RWPE2 (cell line): ENCODE measurements at places on chromosomes 3 and 15.

DNA sequence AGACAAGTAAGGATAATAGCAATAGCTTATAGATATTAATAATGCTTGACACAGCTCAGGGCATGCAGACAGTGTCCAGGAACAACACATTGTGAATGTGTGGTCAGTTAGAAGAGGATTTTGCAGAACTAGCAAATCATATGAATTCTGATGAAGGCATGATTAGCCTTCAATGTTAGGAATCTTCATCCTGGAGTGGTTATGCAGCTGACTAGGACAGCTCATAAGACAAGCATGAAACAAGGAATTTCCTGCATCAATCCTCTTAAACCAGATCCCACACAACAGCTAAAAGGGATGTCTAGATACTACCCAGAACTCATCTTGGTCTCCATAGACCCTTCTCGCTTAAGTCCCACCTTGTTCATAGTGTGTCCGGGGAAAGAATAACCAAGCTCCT lies 499.0 kb upstream of the ATP11B start:
- no peak for DNase-seq

DNA sequence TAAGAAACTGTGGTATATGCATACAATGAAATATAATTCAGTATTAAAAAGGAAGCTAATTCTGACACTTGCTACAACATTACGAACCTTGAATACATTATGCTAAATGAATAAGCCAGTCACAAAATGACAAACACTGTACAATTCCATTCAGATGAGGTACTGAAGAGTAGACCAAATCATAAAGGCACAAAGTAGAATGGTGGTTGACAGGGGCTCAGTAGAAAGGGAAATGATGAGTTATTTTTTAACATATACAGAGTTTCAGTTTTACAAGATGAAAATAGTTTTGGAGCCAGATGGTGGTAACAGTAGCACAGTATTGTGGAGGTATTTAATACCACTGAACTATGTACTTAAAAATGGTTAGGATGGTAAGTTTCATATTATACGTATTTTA lies 254.6 kb upstream of the RBMS3 start:
- no peak for DNase-seq

- no peak for DNase-seq
Observed at GRCh38 chr3:127960421-127960965, 45.5 kb downstream of the KBTBD12 start.

- no peak for DNase-seq
Observed at GRCh38 chr3:52057812-52058495, 1.6 kb upstream of the DUSP7 start.

DNA sequence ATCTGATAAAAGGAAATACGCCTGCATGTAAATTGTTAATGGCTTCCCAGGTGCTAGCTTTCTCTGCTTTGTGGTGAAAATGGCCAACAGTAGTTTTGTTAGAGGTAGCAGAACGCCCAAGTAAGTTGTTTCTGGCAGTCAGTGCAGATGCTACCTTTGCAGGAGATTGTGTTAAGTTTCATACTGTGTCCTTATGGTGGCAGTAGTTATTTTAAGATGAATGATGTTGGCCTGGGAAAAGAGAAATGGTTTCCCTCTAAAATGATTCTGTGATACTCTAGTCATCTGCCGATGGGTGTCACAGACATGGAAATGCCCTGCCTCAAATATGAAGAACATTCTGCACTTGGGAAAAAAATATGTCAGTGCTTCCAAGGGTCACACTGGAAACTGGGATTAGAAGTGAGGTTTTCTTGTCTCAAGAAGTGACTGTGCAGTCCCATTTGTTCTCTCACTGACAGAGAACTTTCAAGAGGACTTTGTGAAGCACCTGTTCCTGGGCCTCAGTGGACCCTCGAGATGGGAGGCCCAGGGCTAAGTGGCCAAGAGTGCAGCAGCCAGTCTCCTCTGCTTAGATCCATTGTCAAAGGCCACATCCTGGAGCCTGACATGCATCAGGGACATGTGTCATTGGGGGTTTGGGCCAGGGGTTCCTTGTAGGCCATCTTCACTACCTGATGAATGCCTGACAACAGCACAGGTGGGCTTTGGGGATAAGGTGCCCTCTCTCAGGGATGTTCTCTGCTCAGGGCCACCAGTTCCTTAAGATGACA lies 393.3 kb downstream of the CACNA2D3 start:
- DNase-seq: no peak

DNA sequence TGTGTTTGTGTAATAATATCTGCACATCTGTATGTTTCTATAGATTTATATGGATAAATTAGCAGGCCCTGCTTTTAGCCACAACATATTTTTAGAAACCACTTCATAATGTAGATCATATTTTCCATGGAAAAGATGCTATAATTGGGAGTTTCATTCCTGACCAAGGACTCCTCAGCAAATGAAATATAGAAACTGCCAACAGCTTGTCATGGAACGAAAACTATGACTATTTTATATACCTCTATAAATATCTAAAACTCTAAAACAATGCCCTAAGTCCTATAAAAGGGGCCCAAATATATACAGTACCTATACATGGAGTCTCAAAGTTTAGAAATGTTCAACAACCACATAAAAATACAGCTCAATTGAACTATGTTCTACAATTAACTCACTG lies 27.9 kb downstream of the EID1 start:
- DNase-seq: no peak

DNA sequence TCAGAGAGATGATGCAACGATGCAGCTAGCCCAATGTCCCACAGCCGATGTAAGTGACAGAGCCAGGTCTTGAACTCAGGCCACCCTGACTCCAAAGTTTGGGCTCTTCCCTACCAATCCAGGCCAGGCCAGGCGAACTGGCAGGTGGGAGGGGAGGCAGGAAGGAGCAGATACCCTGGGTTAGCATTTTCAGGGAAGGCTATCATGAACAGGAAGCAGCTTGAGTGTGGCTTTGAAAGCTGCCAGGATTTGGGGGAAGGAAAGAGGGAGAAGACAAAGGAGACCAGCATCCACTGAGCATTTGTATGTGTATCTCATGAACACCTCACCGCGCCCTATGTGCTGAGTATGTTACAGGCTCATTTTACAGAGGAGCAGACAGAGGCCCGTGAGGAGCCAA lies 38.8 kb downstream of the LMCD1 start:
- no peak for DNase-seq

DNA sequence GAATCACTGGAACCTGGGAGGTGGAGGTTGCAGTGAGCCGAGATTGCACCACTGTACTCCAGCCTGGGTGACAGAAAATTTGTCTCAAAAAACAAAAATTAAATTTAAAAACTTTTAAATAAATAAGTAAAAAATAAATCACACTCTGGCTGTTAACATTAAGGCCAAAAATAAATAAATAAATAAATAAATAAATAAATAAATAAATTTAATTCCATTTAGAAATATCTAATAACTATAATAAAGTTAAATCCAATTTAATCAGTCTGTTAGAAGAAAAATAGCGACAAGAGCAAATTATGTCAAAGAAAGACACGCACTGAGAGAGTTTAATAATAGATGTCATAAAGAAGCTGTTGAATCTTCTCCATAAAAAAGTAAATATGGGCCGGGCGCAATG lies 13.4 kb downstream of the MAP4 start:
- no peak for DNase-seq

- DNase-seq: no peak
Observed at GRCh38 chr3:149507491-149508324, 33.2 kb downstream of the TM4SF4 start.

- DNase-seq: no peak
Observed at GRCh38 chr3:64773137-64773536, 85.3 kb upstream of the ADAMTS9 start.

DNA sequence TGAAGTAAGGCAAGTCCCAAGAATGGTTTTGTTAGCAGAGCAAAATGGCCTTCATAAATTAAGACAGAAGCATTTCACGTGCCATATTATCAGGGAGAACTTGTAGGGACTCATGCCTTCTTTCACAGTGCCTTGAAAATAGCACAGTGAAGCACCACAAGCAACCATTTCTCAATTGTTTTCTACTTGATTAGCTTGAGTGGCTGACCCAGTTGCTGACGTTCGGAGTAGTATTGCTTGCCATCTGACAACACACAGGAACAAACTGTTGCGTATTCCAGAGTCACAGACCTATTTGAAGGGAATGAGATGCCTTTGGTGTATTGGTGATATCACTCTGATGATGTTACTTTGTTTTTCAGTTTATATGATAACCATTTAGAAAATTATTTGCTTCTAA lies 3.0 kb upstream of the C3orf52 start:
- no peak for DNase-seq

DNA sequence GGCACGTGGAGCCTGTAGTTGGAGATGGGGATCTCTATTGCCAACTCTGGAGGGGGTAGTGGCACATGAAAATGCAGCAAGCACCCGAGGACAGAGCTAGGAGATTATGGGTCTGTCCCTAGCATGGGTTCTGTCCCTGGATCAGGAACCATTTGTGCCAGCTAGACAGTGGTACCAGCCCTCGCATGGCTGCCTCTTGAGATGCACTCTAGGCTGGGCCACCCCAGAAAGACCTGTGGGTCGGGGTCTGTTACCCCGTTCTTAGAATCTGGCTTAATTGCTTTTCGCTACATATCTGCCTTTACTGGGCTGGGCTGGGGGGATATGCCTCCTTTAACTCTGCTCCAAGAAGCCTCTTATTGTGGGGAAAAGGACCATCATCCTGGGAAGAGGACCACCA lies 54.5 kb downstream of the EPHB1 start:
- no peak for DNase-seq

- DNase-seq: no peak
Observed at GRCh38 chr15:91192690-91193377, 92.8 kb downstream of the SV2B start.

DNA sequence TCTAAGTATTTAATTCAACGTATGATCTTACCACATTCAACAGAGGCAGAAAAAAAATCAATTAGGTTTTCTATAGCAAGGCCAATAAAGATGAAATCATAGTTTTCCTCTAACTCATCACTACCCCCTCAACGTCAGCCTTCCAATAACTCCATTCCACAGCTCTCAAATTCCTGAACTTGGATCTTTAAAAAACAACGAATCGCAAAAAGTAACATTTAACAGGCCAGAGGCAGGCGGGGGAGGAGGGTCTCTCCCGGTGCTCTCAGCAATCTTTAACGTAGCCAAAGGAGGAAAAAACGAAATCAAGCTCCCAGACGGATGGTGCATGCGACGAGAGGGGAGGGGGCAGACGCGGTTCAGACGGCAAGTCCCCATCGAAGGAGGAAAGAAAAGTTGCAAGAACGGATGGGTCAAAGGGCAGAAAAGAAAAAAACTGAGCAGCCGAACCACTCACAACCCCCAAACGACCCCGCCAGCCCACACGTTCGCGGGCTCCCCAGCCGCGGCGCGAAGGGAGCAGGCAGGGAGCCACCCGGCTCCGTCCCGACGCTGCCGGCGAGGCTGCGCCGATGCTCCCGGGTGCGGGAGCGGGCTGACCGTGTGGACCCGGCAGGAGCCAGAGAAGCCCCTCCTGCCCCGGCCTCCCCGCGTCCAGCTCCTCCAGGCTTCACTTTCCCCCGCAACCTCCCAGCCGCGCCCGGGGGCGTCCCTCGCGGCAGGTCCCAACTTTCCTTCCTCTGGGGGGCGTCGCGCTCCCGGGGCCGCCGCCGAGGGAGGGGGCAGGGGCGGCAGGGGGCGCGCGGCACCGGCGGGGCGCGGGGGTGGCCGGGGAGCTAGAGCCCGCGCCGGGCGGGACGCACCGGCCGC lies 703 bp downstream of the PEAK1 start:
- peak; percentile 72 for DNase-seq

GRCh38 chr3:134929976-134930375 lies 134.9 kb downstream of the EPHB1 start:
- no peak for DNase-seq

GRCh38 chr3:170768334-170768801 lies 101.6 kb downstream of the RPL22L1 start:
- DNase-seq: no peak

DNA sequence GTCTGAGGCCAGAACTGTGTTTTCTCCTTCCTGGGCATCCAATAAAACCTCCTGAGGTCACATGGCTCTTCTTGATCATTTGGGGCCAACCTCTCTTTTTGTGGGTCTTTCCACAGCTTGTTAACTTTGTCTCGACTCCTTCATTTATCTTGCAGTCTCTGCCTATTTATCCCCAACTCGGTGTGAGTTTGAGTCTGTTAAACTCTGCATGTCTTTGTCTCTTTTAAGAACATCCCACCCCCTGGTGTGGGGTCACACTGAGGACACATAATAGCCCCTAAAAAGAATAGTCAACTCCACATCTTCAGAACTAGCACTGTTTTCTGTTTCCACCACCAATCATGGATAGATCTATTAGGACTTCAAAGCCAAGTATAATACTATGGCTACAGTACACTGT lies 187.2 kb downstream of the TLE3 start:
- DNase-seq: no peak

GRCh38 chr3:128066676-128067075 lies 14.4 kb downstream of the SEC61A1 start:
- no peak for DNase-seq

DNA sequence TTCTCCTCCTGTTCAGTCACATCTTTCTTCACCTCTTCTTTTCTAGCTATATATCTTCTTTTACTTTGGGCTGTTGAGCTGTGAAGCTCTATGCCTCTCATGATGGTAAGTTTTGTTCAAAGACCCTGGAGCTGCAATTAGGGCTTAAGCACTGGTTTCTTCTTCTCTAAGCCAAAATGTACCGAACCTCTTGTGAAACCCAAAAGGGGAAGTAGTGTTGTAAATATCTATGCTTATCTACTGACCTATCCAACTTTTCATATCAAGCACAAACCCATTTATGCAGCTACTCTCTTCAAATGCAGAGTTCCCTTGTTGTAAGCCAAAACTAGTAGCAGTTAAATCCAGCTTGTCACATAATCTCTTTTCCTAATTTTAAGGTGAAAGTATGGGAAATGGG lies 123.6 kb upstream of the CD96 start:
- DNase-seq: no peak

DNA sequence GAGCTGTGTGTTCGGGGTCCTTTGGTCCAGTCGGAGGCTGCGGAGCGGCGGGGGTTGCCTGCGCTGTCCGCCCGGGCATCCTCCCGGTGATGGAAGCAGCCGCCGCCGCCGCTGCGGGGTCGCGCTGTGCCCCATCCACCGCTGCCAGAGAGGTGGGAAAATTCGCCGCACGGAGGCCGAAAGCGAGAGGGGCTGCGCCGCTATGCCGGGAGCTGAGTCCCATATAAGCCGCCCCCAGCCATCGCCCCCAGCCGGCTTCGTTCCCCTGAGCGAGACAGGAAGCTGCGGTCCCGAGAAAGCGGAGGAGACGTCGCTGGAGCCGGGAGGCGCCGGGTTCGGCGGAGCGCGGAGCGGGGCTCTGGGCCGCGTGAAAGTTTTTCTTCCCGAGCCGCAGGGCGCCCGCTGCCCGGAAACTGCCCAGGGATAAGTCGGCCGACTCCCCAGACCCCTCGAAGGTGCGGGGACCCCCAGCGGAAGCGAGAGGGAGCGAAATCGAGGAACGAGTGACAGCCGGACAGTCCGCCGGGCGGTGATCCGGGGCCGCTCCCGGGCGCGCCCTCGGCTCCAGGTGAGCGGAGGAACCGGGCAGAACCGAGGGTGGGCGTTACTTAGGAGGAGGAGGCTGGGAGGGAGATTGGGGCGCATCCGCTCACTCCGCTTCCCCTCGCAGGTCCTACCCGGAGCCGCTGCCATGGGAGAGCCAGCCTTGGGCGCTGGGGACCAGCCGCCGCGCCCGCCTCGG lies 574 bp downstream of the CHST2 start:
- DNase-seq: no peak

GRCh38 chr15:82660378-82660777 lies 13.2 kb upstream of the CPEB1 start:
- no peak for DNase-seq
